HCT116 (cell line): ENCODE measurements at places on chromosomes 3 and 15. TPM values are rescaled to one million over a fixed set of nuclear protein-coding genes. Genes with fewer than 3 reads are reported as not detected.

- DNase-seq: no peak
Measured at GRCh38 chr15:81914734-81915256, 131.0 kb downstream of the MEX3B start.

DNA sequence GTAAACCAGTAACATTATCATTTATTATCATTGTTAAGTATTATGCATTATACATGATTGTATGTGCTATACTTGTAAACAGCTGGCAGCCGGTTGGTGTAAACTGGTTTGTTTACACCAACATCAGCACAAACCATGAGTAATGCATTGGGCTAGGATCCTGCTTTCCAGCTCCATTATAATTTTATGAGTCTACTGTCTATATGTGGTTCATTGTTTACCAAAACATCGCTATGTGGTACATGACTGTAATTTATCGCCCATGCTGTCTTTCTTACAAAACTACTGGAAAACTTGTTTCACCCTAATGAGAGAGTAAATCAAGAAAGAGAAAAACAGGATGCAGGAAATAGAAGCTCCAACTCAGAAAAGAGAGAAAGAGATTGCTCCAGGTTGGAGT, 224.8 kb upstream of the CBLB start:
- no peak for DNase-seq

- no peak for DNase-seq
Measured at GRCh38 chr3:151541178-151541577, 80.3 kb upstream of the IGSF10 start.

DNA sequence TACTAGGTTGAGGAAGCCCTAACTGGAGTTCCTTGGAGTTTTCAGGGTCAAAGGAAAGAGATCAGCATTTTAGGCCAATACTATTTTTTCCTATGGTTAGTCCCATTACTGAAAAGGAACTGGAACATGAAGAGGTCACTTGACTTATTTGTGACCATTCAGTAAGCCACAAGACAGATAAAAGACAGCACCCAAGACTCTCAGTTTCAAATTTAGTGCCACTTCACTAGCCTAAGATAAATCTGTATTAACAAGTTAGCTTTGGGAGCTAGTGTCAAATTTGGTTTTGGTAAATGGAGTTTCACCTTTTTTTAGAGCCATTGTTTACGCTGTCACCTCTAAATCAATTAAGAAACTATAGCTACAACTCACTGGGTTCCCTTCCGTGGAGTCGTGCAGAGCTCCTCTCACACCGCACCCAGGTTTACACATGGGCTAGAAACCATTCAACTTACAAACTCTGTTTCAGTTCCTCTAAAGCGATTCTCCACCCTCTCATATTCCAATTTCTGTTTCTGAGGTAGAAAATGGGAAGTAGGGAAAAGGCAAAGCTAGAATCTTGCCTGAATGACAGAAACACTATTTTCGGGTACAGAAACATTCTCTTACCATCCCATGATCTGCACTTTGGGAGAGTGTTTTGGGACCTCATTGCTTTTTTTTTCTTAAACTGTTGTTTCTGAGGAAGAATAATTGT, 14.4 kb downstream of the CCDC32 start:
- DNase-seq: no peak

GRCh38 chr3:136982520-136983138, 24.8 kb downstream of the IL20RB start:
- DNase-seq: no peak

- no peak for DNase-seq
Measured at GRCh38 chr3:25775936-25776335, 7.3 kb downstream of the NGLY1 start.

GRCh38 chr15:30999729-31000128, 8.3 kb upstream of the MTMR10 start:
- no peak for DNase-seq

DNA sequence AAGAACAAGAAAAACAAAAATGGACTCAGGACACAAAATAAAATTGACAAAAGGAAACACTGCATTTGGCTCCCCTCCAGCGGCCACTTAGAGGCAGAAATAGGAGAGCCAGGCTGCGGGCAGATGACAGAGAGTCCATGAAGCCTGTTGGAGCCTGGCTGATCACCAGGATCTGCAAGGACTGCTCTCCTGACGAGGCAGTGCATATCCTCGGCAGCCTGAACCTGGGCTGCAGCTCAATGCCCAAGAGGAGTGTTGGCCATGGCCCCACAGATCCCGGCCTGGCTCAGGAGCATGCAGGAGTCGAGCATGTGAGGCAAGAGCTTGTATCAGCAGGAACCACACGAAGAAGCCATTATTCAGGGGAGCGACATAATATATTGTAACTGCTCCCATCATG, 199.8 kb downstream of the STT3B start:
- no peak for DNase-seq

DNA sequence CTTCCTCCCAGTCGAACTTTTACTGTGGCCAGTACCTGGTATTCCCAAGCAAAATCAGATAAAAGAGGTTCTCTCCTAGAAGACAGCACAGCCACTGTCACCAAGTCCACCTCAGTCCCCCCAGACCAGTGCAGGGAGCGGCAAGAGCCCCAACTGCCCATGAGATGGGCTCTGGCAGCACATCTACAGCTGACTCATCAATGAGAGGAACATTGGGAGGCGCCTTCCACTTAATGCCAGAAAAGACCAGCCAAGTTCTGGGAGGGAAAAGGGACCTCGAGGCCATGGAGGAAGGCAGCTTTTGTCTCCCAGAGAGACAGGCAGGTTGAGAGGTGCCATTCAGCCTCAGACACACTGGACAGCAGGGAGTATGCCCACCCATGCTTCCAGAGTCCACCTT, 28.2 kb downstream of the POC1A start:
- DNase-seq: no peak

GRCh38 chr3:131169331-131169730, 142.7 kb downstream of the NEK11 start:
- no peak for DNase-seq

- no peak for DNase-seq
Measured at GRCh38 chr15:67142767-67143100, 77.3 kb downstream of the SMAD3 start.

GRCh38 chr3:126955004-126955790, 27.7 kb upstream of the PLXNA1 start:
- DNase-seq: no peak

DNA sequence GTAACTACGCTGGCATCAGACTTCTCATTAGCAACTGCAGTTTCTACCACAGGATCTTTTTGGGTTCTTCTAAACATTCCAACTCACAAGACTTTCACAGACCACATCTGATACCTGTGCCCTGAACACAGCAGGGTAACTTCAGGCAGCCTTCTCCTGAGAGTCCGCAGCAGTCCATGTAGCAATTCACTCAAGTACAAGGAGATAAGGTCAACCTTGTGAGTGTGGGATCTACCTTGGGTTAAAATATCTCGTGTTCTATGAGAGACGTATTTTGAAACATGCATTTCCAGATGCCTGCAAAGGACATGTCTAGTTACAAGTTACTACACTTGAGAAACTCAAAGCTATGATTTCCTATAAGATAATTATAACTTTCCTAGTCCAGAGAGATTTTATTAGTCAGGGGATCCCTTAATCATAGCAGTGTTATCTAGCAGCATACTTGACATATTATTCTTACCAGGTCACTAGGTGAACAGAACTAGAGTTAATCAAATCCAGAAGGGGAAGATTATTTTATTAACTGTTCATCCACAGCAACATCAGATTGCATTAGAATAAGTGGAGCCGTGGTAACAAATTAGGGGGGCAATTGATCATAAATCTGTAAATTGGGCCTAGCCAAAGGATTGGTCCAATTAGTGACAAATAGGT, 66.4 kb downstream of the ASTE1 start:
- no peak for DNase-seq

DNA sequence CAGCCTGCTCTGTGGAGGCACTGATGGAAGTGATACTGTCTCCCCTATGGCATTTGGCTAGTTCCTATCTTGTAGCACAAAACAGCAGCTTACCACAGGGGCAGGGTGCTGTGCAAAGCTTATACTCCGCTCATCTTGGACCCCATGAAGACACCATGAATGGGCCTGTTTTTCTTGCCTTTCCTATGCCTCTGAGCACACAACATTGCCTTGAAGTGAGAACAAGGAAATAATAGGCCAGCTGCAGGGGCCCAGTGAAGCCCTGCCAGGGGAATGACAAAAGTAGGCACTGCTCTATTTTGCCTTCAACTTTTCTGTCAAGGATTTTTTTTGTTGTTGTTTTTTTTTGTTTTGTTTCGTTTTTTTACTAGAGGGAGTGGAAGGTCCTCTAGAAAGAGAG, 110.3 kb downstream of the PDE8A start:
- DNase-seq: no peak

- no peak for DNase-seq
Measured at GRCh38 chr3:38533285-38533976, 37.3 kb downstream of the EXOG start.

The GP9 gene
- not detected for total RNA-seq

The PLCB2 gene
- total RNA-seq: 2.8 TPM

The KLF15 gene
- total RNA-seq: 3.3 TPM

The LINGO1 gene
- 15.6 TPM for total RNA-seq

The CHDH gene
- 10.8 TPM for total RNA-seq

The SLC49A4 gene
- total RNA-seq: 11.3 TPM
